Hematopoietic multipotent progenitor cell treated with erythropoietin and hydrocortisone succinate and interleukin-3 and kit ligand, for 4 days (in vitro differentiated cells): ENCODE measurements at places on chromosomes 5 and 9.

- DNase-seq, result no peak
Measured at GRCh38 chr9:93301911-93302541, 118.1 kb downstream of the WNK2 start.

GRCh38 chr9:7324152-7324598 lies 475.4 kb downstream of the DMAC1 start:
- no peak for DNase-seq

DNA sequence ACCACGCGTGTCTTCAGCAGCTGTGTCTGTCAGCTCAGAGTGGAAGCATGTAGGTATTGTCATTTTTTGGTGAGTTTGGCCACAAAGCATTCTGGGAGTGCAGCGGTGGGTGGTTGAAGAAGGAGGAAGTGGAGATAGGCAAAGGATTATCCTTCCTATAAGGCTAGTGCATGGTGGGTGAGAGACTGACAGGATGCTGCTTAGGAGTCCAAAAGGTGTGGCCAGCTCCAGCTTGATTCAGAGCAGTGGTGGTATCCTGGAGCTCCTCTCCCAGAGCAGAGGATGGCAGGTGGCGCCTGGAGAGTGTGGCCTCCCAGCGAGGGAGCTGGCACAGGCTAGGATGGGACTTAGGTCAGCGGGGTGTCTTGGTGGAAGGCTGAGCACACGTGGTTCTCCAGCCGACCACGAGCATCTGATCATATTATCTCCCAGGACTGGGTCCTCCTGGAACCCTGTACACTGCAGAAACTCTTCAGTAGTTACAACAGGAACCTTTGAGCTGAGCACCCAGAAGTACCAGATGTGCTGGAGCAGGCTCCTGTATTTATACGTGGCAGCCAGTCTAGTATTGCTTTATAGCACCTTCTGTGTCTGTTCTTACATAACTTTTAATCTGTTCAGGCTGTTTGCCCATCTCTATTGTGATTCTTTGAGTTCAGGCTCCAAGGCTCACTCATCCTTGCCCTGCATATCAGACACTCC lies 29.6 kb downstream of the MAML1 start:
- DNase-seq, result peak; percentile 79

DNA sequence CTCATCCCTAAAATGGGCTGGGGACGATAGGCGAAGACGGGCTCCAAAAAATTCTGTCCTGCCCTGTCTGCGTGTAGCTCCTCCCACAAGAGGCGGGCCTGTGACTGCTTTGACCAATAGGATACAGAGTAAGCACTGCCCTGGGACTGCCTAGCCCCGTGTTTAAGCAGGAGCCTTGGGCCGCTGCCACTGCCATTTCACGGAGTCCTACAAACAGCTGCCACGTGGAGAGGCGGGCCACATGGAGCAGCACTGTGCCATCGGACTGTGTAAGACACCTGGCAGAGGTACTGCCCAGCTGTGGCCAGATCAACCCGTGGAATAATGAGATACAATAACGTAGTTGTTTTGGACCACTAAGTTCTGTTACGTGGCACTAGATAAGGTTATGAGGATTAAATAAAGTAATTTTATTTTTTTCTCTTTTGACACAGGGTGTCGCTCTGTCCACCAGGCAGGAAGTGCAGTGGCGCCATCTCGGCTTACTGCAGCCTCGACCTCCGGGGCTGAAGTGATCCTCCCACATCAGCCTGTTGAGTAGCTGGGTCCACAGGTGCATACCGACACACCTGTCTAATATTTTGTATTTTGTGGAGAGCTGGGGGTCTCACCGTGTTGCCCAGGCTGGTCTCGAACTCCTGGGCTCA lies 87.2 kb downstream of the LMNB1 start:
- no peak for DNase-seq

DNA sequence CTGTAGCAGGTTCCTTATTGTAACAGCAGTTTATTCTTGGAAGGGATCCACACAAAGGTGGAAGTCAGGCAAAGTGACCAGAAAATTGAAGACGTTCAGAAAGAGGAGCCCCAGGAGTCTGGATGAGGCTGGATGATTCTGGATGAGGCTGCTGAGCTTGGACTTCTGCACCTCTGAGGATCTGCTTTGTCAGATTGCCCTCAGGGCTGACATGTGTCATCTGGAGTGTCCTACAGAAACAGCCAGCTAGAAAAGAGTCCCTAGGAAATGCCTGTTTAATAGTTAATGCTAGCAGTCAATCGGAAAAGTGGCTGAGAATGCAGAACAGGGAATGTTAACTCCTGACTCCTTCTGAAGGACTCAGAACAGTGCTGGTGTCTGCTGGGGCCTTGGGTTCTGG lies 236.4 kb downstream of the LRRC70 start:
- DNase-seq, result no peak

DNA sequence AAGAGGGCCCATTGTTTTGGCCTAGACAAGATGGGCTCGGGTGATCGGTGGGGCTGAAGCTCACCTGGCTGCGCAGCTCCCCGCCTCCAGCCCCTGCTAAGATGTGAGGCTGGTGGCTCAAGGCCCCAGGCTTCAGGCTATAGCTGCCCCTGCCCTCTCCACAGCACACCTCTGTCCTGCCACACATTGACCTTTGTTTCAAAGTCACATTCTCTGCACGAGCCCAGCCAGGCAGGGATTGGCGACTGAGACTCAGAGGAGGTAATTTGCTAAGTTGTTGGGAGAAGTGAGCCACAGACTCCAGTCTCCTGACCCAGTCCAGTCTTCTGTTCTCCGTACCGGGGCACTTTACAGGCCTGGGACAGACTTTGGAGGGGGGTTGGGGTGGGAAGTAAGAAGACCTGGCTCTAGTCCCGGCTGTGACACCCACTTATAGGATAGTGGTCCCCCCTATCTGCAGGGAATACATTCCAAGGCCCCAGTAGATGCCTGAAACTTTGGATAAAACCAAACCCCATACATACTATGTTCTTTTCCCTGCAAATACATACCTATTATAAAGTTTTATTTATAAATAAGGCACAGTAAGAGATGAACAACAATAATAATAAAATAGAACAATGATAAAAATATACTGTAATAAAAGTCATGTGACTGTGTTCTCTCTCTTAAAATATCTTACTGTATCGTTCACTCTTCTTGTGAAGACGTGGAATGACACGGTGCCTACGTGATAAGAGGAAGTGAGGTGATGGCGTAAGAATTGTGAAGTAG lies 13.3 kb downstream of the PDGFRB start:
- DNase-seq, result peak; percentile 65
